Activated CD8-positive, alpha-beta memory T cell treated with anti-CD3 and anti-CD28 coated beads for 4 hours (primary cell): ENCODE measurements at places on chromosomes 2 and 18.

DNA sequence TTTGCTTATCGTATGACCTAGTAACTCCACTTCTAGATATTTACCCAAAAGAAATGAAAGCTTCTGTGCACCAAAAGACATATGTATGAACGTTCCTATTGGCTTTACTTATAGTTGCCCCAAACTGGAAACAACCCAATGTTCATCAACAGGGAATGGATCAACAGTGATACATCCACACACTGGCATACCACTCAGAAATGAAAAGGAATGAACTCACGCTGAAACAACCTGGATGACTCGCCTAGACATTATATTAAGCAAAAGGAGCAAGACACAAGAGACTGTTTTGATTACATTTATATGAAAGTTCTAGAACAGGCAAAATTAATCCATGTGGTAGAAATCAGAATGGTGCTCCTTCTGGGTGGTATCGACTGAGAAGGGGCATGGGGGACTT is 18.9 kb downstream of the ADRA2B start:
- no peak for DNase-seq

DNA sequence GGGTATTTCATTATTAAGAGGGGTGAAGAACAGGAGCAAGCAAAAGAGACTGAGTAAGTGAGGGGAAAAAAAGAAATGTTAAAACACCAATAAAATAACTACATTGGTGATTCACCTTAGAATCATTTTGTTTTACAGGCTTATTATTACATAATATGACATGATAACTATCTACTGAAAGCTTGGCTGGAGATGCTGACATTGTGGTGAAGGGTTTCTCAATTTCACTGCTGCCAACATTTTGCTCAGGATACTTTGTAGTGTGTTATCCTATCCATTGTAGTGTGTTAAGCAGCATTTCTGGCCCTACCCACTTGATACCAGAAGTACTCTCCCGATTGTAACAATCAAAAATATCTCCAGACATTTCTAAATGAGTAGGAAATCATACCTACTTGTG is 1564.6 kb upstream of the NXPH2 start:
- no peak for DNase-seq

- DNase-seq, result no peak
Measured at GRCh38 chr18:47143899-47144485, 6.3 kb downstream of the HDHD2 start.

- no peak for DNase-seq
Measured at GRCh38 chr2:7658486-7658885, 741.3 kb downstream of the RNF144A start.

DNA sequence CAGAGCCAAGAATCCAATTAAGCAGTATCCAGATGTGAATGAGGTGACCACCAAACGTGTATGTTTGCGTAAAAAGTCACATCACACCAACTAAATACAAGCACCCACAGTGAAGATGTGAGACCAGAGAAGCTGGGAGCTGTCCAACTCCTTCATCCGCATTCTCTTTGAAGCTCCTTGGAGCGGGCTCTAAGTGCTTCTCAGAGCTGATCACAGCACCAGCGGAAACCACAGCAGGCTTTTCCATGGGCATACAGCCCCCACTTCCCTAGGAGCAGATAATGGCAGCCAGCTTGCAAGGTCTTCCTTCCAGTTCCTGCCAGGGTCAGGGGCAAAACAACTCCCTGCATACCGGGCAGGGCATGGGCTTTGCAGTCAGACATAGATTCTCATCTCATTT is 36.4 kb downstream of the REEP1 start:
- no peak for DNase-seq

DNA sequence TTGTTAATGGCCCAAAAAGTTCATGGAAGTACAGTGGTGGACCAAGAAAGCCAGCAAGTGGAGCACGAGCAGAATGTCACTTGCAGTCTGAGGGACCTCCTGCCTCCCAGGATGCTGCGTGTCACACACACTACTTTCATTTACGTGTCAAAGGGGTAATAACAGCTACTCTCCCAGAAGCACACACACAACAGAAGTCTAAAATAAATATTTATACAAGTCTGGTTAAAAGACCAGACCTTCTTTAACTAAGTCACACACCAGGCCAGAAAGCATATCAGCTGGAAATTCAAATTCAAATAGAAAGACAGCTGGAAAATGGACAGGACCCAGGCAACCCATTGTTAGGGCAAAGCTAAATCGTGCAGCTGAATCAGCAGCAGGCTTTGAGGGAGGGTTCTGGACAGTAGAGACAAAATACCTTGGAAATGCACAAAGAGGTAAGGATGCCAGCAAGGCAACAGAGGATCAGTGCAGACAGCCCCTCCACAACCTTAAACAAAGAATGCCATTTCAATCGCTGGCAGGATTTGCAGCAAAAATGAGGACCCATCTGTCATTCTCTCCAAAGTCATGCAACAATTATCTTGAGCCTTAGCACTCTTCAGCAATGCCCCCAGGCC is 160.5 kb downstream of the TMEM163 start:
- no peak for DNase-seq

DNA sequence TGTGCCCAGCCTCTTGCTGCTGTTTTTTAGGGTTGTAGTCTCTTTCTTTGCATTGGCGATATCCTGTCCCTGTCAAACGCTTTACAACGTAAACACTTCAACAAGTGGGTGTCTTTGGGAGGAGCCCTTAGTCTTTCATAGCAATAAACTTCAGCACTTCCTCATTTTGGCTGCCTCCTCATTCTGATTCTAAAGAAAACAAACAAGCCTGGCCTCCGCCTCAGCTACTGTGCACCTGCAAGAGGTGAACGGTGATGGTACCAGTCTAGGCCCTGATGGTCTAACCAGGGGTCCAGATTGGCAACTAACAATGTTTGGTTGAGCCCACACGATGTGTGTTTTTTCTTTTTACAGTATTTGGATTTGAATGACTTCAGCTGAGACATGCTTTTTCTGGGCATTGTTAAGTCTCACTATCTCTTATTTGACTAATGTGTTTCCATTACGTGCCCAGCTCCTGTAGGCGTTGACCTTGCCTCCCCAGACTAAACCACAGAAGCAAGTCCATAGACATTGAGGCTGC is 53.2 kb upstream of the CUL3 start:
- DNase-seq, result no peak

DNA sequence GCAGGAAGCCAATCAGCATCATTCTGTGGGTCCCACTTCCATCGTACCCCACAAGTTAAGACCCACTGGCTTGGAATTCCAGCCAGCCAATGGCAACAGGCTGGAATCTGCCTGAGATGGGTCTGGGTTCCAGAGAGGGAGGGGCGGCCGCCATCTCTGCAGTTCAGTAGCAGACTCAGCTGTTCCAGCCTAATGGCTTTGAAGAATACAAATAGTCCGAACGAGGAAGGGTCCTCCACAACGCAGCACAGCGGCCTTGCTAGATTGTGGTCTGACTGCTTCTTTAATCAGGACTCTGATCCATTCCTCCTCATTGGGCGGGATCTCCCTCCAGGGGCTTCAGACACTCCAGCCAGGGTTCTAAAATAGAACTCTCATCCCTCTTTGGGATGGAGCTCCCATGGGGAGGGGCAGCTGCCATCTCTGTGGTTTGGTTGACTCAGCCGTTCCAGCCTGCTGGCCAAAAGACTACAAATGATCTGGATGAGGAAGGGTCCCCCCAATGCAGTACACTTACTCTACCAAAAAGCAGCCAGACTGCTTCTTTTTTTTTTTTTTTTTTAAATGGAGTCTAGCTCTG is 42.7 kb upstream of the PAIP2B start:
- no peak for DNase-seq

DNA sequence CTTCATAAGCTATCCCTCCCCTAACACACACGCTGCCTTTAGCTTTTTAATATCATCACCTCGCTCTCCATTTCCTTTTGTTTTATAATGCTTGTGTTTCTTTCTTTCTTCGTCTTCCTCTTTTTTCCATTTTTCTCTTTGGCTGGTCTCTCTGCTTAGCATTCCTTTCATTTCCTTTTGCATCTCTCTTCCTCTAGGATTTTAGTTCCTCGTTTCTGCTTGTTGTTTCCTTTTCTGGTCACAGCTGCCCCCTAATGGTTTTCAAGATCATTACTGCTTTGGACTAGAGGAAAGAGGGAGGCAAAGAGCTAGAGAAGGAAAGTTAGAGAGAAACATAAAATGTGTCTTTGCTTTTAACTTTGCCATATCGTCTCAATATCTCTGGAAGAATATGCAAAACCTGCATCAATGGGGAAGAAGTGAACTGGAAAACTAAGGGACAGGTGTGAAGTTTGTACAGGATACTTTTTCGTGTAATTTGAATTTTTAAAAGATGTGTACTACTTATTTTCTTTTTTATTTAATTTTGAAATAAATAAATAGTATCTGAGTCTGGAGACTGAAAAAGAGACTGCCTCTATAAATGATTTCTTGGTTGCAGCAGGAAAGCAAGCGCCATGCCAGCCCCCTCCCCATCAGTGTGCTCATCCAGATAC is 6.3 kb upstream of the NRP2 start:
- no peak for DNase-seq

DNA sequence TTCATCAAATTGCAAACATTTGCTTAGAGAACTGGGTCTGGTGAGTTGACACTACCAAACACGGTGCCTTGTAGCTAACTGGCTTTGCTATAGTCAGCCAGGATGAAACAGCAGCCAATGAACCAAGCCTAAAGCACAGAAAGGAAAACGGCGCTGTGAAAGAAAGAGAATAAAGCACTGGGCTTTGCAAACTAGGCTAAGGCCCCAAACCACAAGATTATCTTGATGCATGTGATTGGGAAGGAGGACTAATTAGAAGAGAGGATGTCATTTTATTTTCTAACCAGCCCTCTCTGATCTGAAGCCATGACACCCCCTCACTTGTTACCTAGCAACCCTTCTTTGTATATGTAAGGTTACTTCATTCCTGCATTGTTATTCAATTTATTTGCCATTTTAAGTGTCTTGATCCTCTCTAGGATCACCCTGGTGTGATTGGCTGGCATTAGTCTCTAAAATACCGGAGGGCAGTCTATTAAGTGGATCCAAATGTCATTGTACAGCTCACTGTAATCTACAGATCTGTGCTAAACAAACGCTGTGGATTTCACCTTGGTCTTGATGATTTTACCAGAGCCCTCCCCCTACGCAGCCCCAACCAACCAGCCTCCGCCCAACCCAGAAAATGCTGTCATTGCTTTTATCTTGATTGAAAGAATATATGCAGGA is 395.4 kb upstream of the ACVR2A start:
- peak; percentile 31 for DNase-seq

- DNase-seq, result no peak
Measured at GRCh38 chr2:84894758-84895520, 10.5 kb upstream of the TMSB10 start.

- no peak for DNase-seq
Measured at GRCh38 chr2:63871864-63872263, 30.2 kb downstream of the UGP2 start.

DNA sequence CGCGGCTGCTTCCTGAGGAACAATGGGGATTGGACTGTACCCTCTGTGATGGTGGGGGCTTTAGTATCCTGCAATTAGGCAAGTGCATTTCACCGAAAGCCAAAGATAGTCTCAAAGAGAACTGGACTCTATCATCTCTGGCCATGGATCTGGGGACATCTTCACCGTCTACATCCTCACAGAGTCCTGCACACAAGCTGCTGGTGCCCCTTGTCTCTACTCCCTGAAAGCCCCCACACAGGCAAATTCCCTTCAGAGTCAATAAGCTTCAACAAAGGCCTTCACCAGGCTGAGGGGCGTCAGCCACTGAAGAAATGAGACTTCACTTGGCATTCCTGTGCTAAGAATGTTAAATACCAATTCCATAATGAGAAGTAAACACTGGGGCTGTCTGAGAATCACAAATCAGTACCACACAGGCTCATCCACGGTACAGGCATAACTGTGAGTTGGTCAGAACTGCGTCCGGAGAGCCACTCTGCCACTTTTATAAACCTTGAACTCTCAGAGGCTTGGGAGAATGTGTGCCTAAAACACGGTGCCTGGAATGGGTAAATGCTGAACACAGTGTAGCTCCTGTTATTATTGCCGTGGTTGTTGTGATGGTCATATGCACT is 432.7 kb downstream of the ZNF521 start:
- no peak for DNase-seq

- DNase-seq, result no peak
Measured at GRCh38 chr2:112162341-112162740, 24.2 kb downstream of the FBLN7 start.

GRCh38 chr2:27932396-27932795 is 41.9 kb downstream of the BABAM2 start:
- DNase-seq, result no peak

DNA sequence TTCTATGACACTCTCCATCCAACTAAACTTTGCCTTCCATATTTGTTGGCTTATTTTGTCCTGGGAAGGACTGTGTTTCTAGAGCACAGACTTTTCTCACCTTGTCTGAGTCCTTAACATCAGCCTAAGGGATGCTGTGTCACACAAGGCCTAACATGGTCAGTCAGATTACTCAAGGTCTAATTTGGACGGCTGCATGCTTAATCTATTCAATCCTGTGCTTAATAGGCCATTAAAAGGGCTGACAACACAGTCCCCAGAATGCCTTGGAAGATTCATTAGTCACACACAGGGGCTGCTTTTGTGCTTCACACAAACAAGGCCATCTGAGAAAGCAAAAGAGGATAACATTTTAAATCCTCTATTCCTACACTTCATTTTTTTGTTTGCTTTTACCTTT is 84.0 kb downstream of the DYNAP start:
- DNase-seq, result no peak

GRCh38 chr2:185638771-185639170 is 99.8 kb upstream of the FSIP2 start:
- DNase-seq, result no peak

DNA sequence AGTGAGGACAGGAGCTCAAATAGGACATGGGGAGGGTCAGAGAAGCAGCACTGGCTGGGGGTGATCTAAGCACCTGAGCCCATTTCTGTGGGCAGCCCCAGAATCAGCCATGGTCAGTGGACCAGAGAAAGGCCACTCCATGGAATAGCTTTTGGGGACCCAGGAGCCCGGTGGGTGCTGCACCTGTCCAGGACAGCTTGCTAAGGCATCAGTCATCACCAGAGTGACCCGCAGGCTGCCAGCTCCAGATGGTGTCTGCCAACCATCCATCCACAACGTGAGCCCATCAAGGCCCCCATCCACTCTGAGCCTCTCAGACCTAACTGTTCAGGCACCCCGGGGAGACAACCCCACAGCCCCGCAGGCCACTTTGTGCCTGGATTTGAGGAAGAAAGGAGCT is 23.6 kb upstream of the COL6A3 start:
- DNase-seq, result no peak

- DNase-seq, result no peak
Measured at GRCh38 chr2:160267022-160267421, 67.0 kb upstream of the ITGB6 start.

- DNase-seq, result no peak
Measured at GRCh38 chr18:13003466-13003896, 12.3 kb downstream of the CEP192 start.

- no peak for DNase-seq
Measured at GRCh38 chr2:168002021-168002553, 245.3 kb downstream of the STK39 start.

GRCh38 chr2:120833127-120833675 is 97.5 kb downstream of the GLI2 start:
- DNase-seq, result no peak

DNA sequence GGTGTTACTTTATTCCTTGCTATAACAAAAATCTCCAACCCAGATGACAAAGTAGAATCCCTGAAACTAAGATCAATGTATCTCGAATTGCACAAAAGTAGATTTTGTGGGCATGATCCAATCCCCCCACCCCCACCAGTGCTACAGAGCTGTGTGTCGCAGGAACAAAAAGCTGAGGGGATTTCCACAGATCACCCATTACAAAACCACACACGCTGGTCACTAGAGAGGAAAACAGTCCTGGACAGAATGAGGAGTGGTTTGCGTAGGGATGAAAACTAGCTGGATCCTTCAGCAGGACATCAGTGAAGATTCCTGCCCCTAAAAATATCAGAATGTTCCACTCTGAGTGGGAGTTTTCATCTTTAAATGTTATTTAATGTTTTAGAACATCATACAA is 165.3 kb upstream of the STK17B start:
- no peak for DNase-seq
